Activated naive CD4-positive, alpha-beta T cell treated with anti-CD3 and anti-CD28 coated beads, Interleukin-2, amount 50 U/mL, for 72 hours (primary cell): ENCODE measurements at places on chromosomes 3 and 15. TPM values are rescaled to one million over a fixed set of nuclear protein-coding genes. Genes with fewer than 3 reads are reported as not detected.

DNA sequence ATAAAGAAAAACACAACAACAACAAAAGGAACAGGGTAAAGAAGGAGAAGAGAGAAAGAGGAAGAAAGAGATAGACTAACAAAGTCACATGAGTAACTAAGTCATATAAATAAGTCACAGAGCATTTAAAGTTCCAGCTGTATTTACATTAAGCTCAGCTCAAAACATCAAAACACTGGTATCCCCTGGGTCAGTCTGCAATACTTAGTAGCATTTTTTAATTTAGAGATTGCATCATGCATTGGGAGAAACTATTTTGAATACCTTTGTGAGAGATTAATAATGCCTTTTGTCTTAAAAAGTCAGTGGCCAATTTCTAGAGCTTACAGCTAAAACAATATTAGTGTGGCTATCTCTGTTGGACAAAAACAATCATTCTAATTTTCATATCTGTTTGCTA, 78.4 kb downstream of the NEK10 start:
- no peak for DNase-seq

DNA sequence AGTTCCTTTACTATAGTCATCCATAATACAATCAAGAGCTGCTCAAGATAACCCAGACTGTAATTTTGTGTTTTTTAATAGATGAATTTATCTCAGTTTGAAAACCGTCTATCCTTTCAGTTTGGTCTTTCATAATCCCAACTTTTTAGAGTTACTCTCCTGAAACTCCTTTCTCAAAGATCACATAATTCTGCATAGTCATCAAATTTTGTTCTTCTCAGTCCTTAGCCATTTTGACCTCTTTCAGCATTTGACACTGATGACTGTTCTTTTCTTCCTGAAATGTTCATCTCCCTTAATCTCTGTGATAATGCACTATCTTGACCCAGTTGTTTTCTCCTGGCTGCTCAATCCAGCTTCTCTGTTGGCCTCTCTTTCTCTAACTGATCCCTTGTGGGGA, 47.5 kb upstream of the RAD51 start:
- no peak for DNase-seq

- DNase-seq: no peak
These were observed 525.1 kb upstream of the GOLIM4 start for GRCh38 chr3:168620854-168621253.

DNA sequence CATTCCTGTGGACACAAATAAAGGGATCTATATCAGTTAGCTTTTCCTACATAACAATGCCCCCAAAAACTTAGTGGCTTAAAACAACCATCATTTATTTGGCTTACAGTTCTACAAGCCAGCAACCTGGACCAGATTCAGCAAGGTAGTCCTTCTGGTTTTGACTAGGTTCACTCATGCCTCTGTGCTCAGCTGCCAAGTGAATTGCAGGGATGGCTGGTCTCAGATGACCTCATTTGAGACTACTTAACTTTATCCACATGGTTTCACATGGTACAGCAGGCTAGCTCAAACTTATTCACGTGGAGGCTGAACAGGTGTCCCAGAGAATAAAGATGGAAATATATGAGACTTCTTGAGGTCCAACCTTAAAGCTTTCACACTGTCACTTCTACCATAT, 119.3 kb upstream of the BFSP2 start:
- DNase-seq: no peak

- no peak for DNase-seq
These were observed 11.9 kb downstream of the RTP3 start for GRCh38 chr3:46509661-46510187.

GRCh38 chr3:49351521-49352011, 6.6 kb downstream of the GPX1 start:
- DNase-seq: no peak

- no peak for DNase-seq
These were observed 32.7 kb upstream of the ZFAND6 start for GRCh38 chr15:80026754-80027153.

The FGF7 gene
- total RNA-seq: not detected

The ZNF592 gene
- total RNA-seq: 22.7 TPM

The CHST2 gene
- total RNA-seq: 1.9 TPM
